IMR-90 (cell line): ENCODE measurements at places on chromosomes 1 and 21.

GRCh38 chr1:185734929-185735700 is 924 bp downstream of the HMCN1 start:
- DNase-seq = peak; percentile 22

- DNase-seq = no peak
These were observed 207.1 kb downstream of the NFIA start for GRCh38 chr1:61289232-61290098.

- no peak for DNase-seq
These were observed 9.2 kb upstream of the SNAPIN start for GRCh38 chr1:153649137-153649862.

DNA sequence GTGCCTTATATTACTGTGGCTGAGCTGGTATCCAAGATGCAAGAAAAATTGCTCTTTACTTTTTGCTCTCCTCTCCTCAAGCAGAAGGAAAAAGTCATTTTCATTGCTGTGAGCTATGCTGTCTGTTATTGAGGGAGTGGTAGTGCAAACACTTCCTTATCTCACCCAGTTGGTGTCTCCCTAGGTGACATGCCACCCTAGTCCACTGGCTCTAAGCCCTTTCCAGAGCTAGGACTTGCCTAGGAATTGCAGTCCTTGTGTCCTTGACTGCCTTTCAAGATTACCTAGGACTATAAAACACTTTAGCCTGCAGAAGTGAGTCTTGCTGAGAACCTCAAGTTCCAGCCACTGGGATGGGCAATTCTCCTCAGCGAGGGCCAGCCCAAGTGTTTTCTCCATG is 458.3 kb downstream of the MRPL39 start:
- no peak for DNase-seq

- no peak for DNase-seq
These were observed 38.7 kb downstream of the CACHD1 start for GRCh38 chr1:64508629-64509028.

DNA sequence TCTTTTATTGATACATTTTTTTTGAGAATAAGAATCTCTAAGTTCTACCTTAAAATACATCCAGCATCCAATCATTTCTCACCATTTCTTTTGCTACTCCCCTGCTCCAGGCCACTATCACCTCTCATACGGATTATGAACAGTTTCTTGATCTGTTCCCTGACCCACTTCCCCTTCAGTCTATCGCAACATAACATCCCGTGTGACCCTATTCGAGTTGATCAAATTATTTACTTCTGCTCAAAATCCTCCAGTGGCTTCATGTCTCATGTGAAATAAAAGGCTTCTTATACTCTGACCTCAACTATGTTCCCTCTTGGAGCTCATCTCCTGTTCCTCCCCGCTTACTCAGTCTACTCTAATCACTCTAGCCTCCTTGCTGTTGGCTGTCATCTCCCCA is 5.2 kb downstream of the ALG14 start:
- DNase-seq = no peak

GRCh38 chr1:150018165-150018564 is 7.6 kb upstream of the OTUD7B start:
- no peak for DNase-seq

DNA sequence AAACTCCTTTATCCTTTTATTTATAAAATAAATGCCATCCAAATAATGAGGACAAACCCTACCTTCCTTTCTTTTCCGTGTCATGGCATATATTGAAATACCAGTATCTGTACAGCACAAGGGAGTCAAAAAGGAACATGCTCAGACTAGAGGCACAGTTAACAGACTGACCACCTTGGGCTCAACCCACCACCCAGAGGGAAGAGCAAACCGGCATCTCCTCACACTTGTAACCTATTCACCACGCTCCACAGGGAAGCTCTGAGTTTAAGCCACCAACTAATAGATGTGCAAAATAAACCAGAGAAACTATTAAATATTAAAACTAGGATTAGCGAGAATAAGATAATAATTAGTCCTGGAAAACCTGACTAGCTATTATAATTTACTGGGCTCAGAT is 112.7 kb downstream of the SIPA1L2 start:
- DNase-seq = no peak

GRCh38 chr1:9821710-9822109 is 2.1 kb downstream of the CLSTN1 start:
- no peak for DNase-seq

DNA sequence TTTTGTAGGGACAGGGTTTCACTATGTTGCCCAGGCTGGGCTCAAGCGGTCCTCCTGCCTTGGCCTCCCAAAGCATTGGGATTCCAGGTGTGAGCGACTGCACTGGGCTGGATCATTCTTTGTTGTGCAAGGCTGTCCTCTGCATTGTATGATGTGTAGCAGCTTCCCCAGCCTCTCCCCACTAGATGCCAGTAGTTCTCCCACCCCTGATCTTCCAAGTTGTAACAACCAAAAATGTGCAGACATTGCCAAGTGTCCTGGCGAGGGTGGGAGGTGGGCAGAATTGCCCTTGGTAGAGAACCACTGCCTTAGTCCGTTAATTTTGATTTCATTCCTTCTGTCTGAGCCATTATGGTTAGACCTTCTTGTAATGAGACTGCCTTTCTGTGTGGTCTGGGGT is 7.2 kb downstream of the GALNT2 start:
- no peak for DNase-seq

DNA sequence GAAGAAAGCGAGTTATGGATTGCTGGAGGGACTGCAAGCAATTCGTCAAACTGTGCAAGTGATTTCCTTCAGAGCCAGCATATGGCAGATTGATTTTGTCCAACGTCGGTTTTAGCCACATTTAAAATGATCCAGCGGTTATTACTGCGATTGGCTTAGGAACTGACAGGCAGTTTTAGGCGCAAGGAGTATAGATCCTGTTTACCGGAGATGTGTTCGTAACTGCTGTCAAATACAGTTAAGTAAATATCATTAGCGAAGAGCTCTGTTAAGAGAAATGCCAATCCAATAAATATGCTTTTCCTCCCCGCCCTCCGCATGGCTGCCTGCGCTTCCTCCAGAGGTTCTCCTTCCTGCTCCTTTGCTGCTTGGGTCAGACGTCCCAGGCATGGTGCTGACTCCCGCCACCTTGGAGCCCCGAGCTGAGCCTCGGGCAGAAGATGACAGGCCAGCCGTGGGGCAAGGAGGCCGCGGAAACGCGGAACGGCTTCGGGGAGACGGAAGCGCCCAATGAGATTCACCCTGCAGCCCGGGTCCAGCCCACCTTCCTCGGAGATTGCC is 9.4 kb upstream of the BARHL2 start:
- DNase-seq = no peak

DNA sequence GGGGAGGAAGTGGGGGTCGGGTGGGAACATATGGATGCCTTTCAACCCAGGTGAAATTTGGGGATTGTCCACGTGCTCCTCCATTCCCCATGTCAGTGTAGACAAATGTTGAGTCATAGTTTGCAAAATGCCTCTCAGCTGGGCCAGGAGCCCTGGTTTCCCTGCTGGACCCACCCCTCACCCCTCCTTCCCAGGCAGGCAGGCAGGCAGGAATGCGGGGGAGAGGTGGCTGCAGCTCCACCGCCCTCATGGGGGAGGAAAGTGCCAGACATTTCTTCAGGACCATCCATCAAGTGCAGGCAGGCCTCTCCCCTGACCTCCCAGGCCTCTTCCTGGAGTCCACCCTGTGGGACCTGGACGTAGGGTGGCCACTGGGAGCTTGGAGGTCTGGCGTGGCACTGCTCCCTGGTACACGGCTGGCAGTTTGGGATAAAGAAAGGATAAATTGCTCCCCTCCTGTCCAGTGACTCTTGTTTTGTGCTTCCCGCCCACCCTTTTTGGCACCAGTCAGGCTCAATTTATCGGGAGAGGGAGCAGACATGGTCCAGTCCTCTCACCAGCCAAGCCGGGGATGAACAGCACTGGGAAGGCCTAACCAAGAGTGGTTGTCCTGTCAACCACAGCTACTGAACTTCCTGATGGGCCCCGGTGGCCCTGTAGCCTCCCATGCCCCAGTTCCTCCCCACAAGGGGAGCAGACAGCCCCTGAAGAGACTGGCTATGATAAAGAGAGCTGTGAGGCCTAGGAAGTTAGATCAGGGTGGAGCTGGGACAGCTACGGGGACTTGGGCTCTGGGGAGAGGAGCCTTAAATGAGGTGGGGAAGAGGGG is 18.9 kb downstream of the NPR1 start:
- DNase-seq = no peak

DNA sequence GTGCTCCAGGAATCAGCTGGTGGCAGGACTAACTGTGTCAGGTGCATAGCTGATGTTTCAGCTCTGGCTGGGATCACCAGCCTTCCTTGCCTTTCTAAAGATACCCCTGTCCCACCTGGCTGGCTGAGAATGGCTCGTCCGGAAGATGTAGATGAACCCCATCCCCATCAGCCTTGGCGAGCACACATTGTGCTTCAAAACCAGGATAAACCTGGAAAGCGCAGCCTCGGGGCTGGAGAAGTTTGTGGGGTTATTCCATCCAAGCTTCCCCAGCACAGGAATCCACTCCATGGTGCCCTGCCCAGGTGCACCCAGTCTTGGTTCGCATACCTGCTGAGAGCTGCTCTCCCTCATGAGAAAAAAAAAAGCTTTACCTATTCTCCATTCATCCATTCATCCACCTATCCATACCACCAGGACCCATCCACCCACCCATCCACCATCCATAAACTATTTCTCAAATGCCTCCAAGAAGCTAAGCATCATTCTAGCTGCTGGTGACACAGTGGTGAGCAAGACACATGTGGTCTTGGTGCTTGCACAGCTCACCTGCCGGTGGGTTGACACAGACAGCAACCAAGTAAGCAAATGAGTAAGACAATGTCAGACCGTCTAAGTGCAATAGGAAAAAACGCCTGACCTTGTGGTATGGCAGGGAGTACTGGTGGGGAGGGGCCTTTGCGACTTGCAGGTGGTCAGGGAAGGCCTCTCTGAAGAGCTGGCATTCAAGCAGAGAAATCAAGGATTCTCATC is 94.0 kb downstream of the DMRTB1 start:
- DNase-seq = peak; percentile 45

DNA sequence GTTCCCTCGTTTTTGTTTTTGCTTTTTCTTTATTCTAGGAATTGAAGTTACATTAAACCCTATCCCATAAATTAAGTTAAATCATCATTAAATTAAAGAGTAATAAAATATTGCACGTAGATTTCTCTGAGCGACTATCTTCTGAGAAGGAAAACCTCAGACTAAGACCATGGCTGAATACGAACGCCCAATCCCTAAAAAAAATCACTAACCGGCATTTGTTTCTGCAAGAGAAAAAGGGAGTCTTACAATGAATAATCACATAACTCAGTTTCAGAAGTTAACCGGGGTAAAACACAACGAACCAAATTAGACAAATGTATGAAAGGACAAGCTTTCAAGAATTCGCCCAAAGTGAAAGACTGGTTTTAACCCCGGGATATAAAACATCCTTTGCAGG is 1.3 kb downstream of the PIK3R3 start:
- peak; percentile 28 for DNase-seq

DNA sequence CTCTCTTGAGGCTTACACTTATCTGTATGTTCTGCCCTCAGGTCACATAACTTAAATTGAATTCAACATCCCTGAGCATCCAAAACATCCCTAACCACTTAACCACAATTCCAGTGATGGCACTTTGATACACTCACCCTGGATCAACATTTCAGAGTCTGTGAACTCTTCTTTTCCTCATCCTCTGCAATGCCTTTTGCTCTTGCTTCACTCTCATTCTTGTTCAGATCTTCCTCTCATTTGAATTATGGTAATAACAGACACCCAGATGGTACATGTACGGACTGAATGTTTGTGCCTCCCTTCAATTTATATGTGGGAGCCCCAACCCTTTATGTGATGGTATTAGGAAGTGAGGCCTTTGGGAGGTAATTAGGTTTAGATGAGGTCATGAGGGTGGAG is 33.4 kb downstream of the PTGER3 start:
- DNase-seq = no peak

DNA sequence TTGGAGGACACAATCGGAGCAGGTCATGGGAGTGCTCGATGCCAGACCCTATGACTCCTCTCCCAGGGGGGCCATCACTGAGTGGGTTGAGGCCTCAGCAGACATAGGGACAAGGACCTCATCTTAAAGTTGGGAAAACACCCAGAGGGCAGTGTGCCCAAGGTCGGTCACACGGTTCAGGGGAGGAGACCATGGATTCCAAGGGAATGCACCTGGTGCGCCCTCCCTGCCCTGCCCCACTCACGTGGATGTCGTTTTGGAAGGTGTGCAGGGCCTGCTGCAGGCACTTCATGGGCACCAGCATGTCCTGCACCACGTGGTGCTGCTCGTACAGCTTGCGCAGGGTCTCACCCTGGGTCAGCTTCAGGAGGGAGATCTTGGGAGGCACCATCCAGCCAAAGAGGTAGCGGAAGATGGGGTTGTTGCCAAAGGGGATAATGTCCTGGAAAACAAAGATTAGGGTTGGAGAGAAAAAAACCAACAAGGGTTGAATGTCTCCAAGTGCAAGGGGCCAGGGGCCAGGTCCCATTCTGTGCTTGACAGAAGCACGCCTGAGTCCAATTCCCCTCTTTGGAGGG is 33.1 kb downstream of the DHCR24 start:
- no peak for DNase-seq

- no peak for DNase-seq
These were observed 21.6 kb upstream of the GPR137B start for GRCh38 chr1:236120721-236121153.

GRCh38 chr1:20497506-20497905 is 10.4 kb downstream of the MUL1 start:
- DNase-seq = no peak

DNA sequence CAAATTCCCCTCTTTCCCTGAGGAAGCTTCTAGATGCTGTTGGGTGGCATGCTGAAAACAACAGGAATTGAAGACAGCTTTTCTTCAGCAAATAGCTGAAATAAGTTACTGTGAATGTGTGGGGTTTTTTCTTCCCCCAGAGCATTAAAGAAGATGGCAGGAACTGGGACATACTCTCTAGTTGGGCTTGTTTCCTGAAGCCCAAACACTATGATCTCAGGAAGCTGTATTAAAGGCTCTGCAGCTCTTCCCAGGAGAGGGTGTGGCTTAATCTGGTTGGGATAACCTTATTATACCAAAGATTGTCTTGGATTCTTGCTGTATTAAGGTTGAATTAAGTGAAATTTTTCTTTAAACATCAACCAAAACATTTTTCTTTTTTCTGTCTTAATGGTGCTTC is 64.9 kb upstream of the LMO4 start:
- DNase-seq = no peak

- DNase-seq = no peak
These were observed 239.8 kb downstream of the TRABD2B start for GRCh38 chr1:47757226-47757975.

- no peak for DNase-seq
These were observed 52.7 kb upstream of the SYT6 start for GRCh38 chr1:114206392-114206791.

- DNase-seq = no peak
These were observed 48.5 kb upstream of the OLIG2 start for GRCh38 chr21:32977216-32977615.

DNA sequence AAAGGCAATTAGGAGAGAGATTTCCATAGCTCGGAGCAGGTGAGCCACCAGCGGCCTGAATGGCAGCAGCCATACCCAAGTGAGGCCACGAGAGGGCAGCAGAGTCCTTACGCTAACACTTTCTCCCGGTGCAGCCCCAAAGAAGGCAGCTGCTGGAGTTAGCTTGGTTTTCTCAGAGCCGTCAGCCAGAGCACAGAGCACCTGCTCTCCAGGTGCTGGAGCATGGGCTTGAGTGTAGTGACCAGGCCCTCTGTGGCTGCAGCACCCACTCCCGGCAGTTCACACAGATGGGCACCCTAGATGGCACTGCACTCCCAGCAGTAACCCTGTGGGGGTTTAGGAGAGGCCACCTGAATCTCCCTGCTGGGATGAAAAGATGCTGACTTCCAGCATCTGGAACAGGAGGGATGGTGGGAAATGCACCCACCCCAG is 45.8 kb downstream of the TMCC2 start:
- DNase-seq = peak; percentile 76

GRCh38 chr1:180249725-180250498 is 19.8 kb downstream of the LHX4 start:
- DNase-seq = peak; percentile 43
